DMS 273 treated with DMSO at 0.1 percent for 48 hours (cell line): ENCODE measurements at places on chromosomes 12 and 14.

DNA sequence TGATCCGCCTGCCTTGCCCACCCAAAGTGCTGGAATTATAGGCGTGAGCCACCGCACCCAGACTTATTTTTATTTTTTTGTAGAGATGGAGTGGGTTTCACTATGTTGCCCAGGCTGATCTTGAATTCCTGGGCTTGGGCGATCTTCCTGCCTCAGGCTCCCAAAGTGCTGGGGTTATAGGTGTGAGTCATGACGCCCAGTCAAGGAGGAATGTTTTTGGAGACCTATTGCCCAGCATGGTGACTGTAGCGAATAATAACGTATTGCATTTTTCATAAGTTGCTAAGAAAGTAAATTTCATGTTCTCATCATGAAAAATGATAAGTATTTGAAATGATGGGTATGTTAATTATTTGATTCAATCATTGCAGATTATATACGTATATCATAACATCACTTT is 46.5 kb downstream of the TEAD4 start:
- DNase-seq = no peak

DNA sequence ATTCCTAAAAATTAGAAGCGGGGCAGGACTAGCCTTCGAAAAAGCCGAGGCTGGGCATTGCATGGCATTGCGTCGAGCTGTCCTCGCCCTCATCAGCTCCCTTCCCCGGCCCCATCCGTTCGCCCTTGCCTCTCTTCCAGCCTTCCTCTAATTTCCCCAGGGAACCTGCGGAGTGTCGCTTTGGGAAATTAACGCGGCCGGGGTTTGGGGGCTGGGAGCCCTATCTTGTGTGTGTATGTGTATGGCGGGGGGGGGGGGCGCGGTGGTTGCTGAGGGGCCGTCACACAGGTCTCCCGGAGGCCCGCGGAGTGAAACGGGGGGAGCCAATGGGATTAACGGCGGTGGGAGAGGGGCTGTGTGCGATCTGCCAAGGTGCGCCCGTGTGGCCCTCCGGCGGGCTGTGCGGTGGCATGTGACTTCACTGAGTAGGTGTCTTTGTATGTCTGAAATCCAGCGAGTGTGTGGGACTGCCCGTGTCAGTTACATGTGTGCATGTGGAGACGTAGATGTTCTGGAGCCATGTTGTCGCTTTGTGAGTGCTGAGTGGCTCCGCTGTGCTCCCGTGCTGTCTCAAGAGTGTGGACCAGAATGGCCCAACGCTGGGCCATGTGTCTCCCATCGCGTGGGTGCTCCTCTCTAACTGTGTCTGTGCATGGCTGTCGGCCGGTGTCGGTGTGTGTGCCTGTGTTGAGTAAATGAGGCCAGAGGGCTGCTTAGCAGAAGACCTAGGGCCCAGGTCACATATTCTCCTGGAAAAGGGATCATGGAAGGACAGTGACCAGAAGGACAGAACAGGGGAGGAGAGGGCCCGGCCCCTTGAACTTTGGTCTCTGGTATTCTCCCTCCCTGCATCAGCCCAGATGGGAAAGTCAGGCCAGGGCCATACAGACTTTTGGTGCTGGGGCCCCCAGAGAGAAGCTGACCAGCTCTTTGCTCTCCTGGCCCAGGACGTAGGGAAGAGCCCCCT is 1.5 kb downstream of the PTMS start:
- DNase-seq = no peak

DNA sequence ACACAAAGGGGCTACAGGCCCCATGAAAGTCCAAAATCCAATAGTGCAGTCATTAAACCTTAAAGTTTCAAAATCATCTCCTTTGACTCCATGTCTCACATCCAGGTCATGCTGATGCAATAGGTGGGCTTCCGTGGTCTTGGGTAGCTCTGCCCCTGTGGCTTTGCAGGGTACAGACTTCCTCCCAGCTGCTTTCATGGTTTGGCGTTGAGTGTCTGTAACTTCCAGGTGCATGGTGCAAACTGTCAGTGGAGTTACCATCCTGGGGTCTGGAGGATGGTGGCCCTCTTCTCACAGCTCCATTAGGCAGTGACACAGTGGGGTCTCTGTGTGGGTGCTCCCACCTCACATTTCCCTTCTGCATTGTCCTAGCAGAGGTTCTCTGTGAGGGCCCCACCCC is 8.5 kb upstream of the OR4Q2 start:
- DNase-seq = no peak

GRCh38 chr14:101821528-101821927 is 60.0 kb downstream of the PPP2R5C start:
- DNase-seq = no peak

GRCh38 chr14:94964181-94964580 is 193.1 kb downstream of the DICER1 start:
- no peak for DNase-seq

GRCh38 chr14:61451491-61451890 is 130.1 kb downstream of the PRKCH start:
- DNase-seq = no peak

DNA sequence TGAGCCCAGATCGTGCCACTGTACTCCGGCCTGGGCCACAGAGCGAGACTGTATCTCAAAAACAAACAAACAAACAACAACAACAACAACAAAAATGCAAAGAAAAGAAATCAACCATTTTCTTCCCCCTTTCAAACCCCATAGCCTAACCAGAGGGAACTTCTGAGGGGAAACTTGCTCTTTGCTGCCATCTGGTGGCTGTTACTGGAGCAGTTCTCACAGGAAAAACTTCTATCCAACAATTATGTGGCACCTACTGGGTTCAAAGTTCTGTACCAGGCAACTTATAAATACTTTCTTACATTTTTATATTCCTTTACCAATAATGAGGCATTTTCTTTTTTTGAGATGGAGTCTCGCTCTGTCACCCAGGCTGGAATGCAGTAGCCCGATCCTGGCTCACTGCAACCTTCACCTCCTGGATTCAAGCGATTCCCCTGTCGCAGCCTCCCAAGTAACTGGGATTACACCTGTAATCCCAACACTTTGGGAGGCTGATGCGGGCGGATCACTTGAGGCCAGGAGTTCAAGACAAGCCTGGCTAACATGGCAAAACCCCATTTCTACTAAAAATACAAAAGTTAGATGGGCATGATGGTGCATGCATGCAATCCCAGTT is 50.9 kb upstream of the BICDL1 start:
- DNase-seq = no peak

GRCh38 chr14:91233936-91234790 is 10.3 kb downstream of the GPR68 start:
- no peak for DNase-seq

GRCh38 chr12:88604646-88605045 is 24.4 kb upstream of the KITLG start:
- no peak for DNase-seq

- DNase-seq = no peak
These were observed 237.1 kb downstream of the GPHN start for GRCh38 chr14:66745078-66745477.

- DNase-seq = no peak
These were observed 100.0 kb downstream of the PPP2R5C start for GRCh38 chr14:101861464-101861863.

DNA sequence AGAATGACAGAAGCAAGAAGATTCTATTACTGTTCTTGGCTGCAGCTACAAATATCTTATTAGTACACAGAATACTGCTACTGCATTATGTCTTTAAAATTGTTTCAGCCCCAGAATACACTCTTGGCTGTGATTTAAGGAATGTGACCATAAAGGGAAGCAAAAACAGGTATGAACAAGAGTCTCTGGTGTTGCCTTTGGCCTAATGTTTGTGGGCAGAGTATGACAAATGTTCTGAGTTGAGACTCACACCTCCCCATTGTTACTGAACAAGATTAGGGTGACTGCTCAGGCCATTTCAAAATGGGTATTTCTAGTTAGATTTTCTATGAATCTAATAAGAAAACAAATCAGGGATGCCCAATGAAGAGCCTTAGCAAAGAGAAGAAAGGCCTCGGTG is 28.5 kb downstream of the TTC6 start:
- no peak for DNase-seq

DNA sequence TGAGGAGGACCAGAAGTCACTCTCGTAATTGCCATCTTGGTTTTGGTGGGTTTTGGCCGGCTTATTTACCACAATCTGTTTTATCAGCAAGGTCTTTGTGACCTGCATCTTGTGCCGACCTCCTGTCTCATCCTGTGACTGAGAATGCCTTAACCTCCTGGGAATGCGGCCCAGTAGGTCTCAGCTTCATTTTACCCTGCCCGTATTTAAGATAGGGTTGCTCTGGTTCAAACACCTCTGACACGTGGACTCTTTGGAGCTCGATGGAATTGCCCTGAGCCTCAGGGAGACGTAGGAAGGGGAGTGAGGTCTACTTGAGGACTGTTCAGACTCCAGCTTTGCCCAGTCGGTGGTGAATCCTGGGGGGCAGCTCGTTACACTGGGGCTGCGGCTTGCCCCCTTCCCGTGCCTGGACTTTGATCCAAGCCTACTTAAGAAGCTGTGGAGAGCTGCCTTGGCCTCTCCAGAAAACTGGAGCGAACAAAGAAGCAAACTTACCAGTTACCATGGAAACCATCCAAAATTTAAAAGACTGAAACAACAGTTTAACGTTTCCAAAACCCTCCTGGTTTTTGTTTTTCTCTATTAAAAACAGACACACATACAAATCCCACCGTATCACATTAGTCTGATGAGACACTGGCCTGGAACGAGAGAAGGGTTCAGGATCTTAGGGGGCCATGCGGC is 28.0 kb downstream of the CALM1 start:
- no peak for DNase-seq

- DNase-seq = no peak
These were observed 113.5 kb downstream of the SCARB1 start for GRCh38 chr12:124750149-124750656.
